NCI-H69 (cell line): ENCODE measurements at places on chromosomes 6 and 20.
A peak's percentile ranks its signal among the peaks of the same experiment; 100 is the strongest.

- no peak for DNase-seq
Observed at GRCh38 chr20:45187693-45188092, 13.0 kb downstream of the PI3 start.

DNA sequence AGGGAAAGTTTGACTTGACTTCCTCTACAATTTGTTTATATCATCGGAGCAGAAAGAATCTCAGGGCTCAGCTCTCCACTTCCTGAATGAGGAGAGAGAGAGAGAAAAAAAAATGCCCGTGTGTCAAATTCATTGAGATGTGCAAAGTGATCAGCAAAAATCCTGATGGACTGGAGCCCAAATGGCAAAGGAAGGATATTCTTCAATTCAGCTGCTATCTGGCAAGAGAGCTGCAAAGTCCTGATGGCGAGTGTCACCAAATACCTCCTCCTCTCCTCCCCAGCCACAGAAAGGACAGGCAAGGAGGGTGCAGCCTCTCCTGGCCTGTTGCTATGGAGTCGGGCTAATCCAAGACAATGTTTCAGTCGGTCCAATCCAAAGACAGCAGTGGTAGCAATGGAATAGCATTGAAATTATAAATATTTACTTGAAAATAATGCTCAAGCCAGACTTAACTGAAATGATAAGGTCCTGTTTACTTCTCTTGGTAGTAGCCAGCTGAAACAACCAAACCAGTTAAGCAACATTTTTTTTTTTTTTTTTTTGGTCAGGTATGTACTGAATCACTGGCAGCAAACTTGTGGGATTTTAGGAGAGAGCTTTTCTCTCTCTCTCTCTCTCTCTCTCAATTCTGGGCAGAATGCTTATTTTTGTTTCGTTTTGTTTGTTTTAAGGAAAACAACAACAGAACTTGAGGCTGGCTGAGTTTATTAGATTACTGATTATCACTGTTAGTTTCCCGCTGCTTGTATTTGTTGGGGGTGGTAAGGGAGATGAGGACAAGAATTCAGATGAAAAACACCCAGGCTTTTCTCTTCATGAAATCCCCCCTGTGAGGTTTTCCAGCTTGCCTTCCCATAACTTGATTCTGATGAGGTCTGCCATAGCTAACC, 204.2 kb downstream of the BCAS1 start:
- no peak for DNase-seq

DNA sequence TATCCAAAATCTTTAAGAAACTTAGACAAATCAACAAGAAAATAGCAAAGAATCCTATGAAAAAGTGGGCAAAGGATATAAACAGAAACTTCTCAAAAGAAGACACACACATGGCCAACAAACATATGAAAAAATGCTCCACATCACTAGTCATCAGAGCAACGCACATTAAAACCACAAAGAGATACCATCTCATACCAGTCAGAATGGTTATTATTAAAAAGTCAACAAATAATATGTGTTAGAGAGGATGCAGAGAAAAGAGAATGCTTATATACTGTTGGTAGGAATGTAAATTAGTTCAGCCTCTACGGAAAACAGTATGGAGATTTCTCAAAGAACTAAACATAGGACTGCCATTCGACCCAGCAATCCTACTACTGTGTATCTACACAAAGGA, 212.0 kb upstream of the DTNBP1 start:
- no peak for DNase-seq

GRCh38 chr6:32050562-32050961, 12.3 kb downstream of the CYP21A2 start:
- DNase-seq, result no peak

GRCh38 chr6:138601128-138601527, 101.8 kb upstream of the NHSL1 start:
- DNase-seq, result peak; percentile 18

DNA sequence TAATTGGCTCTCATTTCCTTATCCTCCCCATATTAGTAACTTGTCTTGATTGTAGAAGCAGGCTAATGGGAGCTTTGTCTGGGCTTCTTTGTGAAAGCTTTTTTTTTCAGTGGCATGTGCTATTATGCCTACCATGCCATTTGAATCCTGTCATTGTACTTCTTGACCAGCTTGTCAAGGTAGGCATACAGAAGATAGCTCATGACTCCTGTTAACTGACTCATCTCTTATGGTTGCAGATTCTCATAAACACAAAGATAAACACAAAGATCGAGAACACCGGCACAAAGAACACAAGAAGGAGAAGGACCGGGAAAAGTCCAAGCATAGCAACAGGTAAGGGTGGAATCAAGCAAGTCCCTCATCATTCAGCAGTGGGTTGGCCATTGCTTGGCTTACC, 32.5 kb downstream of the TOP1 start:
- no peak for DNase-seq

DNA sequence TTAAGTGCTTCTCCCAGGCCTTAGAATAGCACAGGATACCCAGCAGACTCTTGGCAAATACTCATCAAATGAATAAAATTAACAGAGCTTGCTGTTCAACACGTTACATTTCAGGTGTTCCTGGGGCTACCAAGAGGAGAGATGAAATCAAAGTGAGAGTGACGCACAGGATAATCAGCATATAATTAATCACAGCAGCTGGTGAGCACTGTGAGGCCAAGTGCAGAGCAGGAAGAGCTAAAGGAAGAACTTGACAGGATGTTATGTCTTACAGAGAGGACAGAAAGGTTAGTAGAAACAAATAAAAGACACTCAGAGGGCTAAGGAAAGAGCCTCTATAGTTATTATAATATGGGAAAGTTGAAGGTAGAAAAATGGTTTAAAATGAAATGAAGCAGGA, 8.8 kb downstream of the PPIL1 start:
- peak; percentile 80 for DNase-seq

DNA sequence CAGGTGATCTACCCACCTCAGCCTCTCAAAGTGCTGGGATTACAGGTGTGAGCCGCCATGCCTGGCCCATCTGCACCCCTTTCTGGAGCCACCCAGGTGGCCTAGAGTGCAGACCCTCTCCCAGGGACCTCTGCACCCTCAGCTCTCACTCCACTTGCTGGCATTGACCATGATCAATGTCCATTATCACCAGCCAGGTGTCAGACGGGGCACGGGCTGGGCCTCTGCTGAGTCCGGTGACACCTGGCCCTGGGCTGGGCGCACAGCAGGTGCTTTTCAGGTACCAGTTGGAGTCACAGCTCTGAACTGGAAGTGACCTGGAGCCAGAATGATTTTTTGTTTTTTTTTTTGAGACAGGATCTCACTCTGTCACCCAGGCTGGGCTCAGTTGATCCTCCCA, 91.8 kb upstream of the PMEPA1 start:
- no peak for DNase-seq

- no peak for DNase-seq
Observed at GRCh38 chr20:19642860-19643259, 115.2 kb upstream of the RIN2 start.

DNA sequence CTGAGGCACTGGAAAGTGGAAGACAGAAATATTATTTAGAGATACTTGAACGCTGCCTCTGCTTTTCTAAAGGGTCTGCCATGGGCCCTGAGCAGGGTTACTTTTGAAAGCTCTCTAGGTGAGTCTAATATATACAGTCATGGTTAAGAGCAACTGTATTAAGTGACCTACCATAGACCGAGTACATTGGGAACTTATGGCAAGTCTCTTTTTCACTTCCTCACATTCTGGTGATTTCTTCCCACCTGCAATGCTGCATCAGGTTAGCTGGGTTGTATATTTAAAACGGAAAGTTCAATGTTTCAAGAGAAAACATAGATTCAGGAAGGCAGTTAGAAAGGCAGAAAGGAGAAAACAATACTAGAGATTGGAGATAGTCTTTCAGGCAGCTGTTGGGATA, 154.7 kb downstream of the PHF3 start:
- no peak for DNase-seq
